ENCODE measurements at places on chromosomes 5 and 9.

- H3K27me3 ChIP-seq: no peaks in the 10 kb centered on the region
- no peak for DNase-seq
- no peak overlapping the region for H3K4me3 ChIP-seq
- no peak overlapping the region for H3K27ac ChIP-seq
- H3K4me1 ChIP-seq: no peaks in the 10 kb centered on the region
Measured at GRCh38 chr5:93087326-93087725, 493.7 kb downstream of the NR2F1-AS1 start.

GRCh38 chr9:111839987-111840386 lies 45.2 kb upstream of the SHOC1 start:
- no peaks in the 10 kb centered on the region for H3K36me3 ChIP-seq
- H3K27ac ChIP-seq: no peak overlapping the region
- DNase-seq: no peak
- H3K4me1 ChIP-seq: no peaks in the 10 kb centered on the region

- peaks cover 51% of the 10 kb centered on the region for H3K4me1 ChIP-seq
- peaks cover 29% of the 10 kb centered on the region for H3K36me3 ChIP-seq
- no peak overlapping the region for H3K4me3 ChIP-seq
- no peak for DNase-seq
- H3K27me3 ChIP-seq: no peaks in the 10 kb centered on the region
Measured at GRCh38 chr5:131285703-131286399, 22.0 kb downstream of the CDC42SE2 start.

DNA sequence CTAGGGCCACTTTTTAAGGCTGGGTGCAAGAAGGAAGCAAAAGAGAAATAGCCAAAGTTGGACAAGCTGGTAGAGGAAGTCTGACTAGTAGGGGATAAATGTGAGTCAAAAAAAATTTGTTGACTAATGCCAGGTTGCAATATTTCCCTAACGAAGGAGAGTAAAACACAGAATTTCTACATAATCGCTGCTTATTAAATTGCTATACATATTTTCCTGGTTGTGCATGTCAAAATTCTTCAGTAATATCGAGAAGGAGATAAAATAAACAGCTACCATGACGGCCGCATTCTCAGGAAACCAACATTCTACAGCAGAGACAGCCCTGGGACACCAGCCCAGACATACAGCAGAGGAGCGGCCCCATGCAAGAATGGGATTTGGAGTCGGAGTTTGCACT lies 148.3 kb downstream of the ESM1 start:
- no peaks in the 10 kb centered on the region for H3K4me1 ChIP-seq
- DNase-seq: no peak
- no peaks in the 10 kb centered on the region for H3K27me3 ChIP-seq
- H3K27ac ChIP-seq: no peak overlapping the region

DNA sequence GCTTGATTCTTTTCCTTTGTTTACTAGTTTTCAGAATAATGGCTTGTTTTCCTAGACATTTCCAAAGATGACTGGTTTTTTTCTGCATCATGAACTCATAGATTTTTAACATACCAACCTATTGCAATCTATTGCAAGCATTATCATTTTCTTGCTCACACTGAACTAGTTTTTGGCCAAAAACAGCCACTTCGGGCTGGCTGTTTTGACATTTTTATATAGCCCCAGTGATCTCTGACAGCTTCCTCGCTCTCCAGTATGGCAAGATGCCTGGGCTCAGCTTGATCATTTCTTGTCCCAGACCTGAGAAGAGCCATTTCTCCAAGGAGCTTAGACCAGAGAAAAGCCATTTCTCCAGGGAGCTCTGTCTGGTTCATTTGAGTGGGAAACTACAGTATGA lies 94.3 kb upstream of the MAMDC2 start:
- no peaks in the 10 kb centered on the region for H3K4me1 ChIP-seq
- no peak overlapping the region for H3K4me3 ChIP-seq
- no peak overlapping the region for H3K27ac ChIP-seq
- no peaks in the 10 kb centered on the region for H3K36me3 ChIP-seq
- no peak for DNase-seq
- no peaks in the 10 kb centered on the region for H3K27me3 ChIP-seq

All from Karpas-422 (cell line).